Stimulated activated CD4-positive, alpha-beta T cell treated with anti-CD3 and anti-CD28 coated beads, TNF-alpha, amount 100 ng/mL, for 24 hours (primary cell): ENCODE measurements at places on chromosomes 12 and 14.

DNA sequence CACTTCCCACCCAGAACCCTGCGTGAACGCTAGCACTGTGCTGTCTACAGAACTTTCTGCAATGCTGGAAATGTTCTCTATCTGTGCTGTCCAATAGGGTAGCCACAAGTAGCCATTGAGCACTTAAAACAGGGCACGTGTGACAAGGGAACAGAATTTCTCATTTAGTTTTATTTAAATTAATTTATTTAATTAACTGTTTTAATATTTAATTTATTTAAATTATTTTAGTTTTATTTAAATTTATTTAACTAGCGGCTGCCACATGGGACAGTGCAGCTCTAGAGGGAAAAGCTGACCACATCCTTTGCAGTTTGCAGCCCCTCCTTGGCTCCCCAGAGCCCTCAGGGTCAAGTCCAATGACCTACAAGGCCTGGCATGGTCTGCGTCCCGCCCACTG, 35.0 kb upstream of the CORO1C start:
- DNase-seq, result no peak

- DNase-seq, result no peak
These were observed 5.0 kb upstream of the INHBE start for GRCh38 chr12:57450057-57450456.

DNA sequence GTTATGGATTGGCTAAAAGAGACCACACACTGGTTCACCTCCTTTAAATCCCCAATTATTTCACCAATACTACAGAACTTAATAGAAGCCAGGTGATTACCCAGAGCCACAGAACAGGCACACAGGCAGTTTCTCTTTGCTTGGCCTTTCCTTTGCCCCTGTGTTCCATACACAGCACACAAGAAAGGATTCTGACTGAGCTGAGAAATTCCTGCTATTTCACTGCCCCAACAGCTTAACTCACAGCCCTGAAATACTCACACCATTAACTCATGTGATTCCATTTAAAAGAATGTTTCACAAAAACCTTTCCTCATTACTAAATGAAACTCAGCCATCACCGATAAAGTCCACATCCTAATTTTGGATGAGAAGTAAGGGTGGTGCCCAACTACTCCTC, 133.6 kb downstream of the MED13L start:
- DNase-seq, result no peak

GRCh38 chr14:60226298-60226697, 22.7 kb upstream of the PPM1A start:
- no peak for DNase-seq

GRCh38 chr12:47942614-47943225, 20.7 kb upstream of the TMEM106C start:
- no peak for DNase-seq

GRCh38 chr12:112905451-112906089, 1.2 kb upstream of the OAS1 start:
- no peak for DNase-seq

DNA sequence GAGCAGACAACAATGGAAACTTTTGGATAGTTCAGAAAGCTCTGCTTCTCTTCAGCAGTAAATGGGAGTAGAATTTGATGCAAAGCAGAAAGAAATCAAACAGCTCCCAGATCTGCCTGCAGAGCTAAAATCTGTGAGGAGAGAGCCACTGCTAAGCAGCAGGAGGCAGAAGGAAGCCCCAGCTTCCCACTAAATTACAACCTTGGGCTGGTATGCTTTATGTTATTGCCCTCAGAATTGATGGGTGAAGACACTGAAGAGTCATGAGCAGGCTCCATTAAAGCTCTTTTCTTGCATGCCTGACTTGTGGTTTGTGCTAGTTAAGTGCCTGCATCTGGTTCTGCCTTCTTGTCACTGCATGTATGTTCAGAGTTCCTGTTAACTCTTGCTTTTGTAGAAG, 8.4 kb downstream of the ZC2HC1C start:
- no peak for DNase-seq

DNA sequence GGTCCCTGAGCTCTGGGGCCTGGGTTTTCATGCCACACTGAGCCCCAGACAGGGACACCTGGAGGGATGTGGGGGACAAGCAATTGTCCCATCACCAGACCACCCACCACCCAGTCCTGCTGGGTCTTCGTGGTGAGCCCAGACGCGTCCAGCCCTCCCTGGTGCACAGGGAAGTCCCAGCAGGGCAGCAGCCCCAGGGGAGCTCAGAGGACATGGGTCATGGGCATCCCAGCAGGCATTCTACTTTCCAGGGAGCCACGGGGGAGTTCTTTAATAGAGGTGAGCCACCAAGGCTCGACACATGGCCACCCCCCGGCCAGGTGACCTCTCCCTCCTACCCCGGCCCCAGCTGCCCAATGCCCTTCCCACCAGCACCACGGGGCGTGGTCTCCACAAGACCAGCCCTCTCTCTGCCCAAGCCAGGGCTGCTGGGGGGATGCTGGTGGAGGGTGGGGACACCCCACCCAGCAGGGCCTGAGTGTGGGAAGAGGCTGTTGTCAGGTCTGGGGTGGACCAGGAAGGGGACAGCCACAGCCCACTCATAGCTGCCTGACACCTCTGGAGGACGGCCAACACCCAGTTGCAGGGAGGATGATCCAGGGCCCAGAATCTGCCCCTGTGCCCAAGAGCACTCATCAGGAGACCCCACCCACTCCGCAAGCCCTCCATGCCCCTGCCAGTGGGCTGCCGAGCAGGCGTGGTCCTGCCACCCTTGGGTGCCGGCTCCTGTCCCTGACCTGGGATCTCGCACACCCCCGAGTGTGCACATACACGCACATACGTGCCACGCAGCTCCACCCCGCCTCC, 14.1 kb downstream of the AKT1 start:
- no peak for DNase-seq

GRCh38 chr14:22489244-22489545, 99.8 kb downstream of the DAD1 start:
- DNase-seq, result no peak

- no peak for DNase-seq
These were observed 173.5 kb downstream of the PAX9 start for GRCh38 chr14:36835128-36835527.

DNA sequence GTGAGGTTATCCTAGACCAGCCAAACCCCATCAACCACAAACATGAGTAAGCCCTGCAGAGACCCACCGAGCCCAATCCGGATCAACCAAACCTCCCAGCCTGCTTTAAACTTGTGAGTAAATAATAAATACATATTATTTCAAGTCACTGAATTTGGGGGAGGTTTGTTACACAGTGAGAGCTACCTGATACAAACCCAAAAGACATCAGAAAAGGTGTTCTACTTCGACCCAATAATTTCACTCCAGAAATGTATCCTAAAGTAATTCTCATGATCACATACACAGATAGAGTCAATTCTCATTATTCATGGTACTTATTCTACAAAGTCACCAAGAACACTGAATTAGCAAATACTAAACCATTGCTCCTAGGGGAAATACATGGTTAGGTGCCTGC, 16.2 kb upstream of the CORO1C start:
- no peak for DNase-seq

DNA sequence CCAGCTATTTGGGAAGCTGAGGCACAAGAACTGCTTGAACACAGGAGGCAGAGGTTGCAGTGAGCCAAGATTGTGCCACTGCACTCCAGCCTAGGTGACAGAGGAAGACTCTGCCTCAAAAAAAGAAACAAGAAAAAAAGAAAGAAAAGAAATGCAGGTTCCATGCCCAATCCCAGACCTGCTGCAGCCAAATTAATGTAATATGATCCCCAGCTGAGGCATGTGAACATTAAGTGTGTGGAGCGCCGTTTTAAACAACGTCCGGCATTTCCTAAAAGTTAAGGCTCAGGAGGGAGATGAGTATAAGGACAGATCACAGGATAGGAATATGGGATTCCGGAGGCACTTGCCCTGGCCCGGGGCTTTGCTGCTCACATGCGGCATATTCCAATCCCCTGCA, 162.9 kb downstream of the KSR2 start:
- no peak for DNase-seq

- no peak for DNase-seq
These were observed 104.8 kb upstream of the DIO3 start for GRCh38 chr14:101456246-101457175.

DNA sequence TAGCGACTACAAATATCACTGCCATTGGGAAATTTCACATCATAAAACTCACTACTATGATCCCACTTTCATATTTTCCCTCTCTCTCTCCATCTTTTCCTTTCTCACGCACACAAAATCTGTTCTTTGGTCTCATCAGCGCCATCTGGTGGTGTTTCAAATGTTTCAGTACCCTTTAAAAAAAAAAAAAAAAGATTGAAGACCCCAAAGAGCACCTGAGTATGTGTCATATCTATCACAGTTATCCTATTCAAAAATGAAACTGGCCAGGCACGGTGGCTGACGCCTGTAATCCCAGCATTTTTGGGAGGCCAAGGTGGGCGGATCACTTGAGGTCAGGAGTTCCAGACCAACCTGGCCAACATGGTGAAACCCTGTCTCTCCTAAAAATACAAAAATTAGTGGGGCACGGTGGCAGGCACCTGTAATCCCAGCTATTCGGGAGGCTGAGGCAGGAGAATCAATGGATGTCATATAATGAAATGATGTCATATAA, 72.4 kb downstream of the TTC9 start:
- peak; percentile 27 for DNase-seq

DNA sequence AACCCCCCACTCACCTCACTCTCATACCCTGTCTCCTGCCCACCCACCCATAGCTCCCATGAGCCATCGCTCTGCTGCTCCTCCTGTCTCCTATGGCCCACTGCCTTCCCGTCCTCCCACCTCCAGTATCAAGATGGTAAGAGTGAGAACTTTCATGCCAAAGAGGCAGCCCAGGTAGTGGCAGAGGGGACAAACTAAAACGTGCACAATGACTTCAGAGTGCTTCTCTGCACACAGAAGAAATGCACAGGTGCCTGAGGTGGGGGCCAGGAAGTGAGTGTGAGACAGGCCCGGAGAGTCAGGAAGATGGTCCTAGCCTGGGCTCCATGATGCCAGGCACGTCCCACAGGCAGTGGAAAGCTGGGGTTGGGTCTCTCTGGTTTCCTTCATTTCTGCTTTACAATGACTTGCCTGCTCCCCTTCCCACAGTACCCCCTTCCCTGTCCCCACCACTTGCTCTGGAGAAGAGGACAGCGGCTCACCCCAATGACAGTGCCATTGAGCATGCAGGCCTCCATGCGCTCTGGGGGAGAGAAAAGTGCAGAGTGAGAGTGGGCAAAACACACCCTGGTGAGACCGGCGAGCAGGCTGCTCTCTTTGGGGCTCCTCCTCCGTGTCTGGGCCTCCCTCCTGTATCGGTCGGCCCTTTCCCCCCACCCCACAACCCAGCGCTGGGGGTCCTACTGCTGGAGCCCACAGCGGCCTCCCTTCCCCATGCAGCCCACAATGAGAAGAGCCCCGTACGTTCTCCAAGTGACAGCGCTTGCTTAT, 22.8 kb upstream of the ANO2 start:
- no peak for DNase-seq

GRCh38 chr14:76776428-76777251, 15.4 kb downstream of the VASH1 start:
- DNase-seq, result no peak
